ENCODE measurements at places on chromosomes 12 and 14.

GRCh38 chr14:36505181-36505815 is 14.7 kb downstream of the NKX2-1 start:
- no peak for DNase-seq

- no peak for DNase-seq
Observed at GRCh38 chr12:121516437-121517011, 64.3 kb downstream of the KDM2B start.

DNA sequence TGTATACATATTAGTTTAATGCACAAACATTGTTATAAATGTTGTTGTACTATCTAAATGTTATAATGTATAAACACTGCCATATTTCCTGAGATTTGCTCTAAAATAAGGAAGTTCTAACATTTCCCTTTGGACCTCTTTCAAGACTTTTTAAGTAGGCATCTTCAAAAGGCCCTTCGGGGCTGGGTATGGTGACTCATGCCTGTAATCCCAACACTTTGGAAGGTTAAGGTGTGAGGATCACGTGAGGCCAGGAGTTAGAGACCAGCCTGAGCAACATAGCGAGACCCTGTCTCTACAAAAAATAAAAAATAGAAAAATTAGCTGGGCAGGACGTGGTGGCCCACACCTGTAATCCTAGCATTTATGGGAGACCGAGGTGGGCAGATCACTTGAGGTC is 35.5 kb downstream of the FBLN5 start:
- no peak for DNase-seq

DNA sequence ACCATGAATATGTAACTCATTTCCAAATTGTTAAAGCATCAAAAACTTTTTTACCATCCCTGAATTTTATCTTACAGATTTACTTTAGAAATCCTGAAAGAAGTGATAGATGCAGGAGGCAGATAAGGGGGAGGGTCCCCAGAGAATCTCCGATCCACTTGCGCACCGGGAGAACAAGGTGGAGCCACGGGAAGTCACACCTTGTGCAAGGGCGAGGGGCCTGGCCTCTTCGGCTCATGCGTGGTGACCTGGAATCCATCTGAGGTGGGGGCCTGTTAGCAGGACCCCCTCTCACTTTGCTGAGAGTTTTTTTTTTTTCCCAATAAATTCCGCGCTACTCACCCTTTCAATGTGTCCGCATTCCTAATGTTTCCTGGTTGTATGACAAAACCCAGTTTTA is 80.2 kb upstream of the CDKN3 start:
- no peak for DNase-seq

GRCh38 chr12:53561590-53561953 is 54.3 kb upstream of the NPFF start:
- DNase-seq = no peak

DNA sequence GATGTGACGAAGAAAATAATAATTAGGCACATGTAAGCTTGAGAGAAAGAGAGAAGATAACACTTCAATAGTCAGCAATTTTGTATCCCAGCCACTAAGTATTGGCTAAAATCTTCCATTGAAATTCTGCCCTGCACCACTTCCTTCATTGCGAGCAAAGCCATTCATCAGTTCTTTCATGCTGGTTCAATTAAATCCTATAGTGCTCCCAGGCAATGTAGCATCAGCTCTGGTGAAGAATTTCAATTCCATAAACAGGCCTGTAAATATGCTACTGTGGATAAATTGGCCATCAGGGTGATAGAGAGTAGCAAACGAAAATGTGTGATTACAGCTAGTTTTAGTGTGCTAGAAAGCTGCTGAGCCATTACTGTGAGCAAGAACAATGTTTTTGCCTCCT is 24.7 kb downstream of the RPL10L start:
- no peak for DNase-seq

DNA sequence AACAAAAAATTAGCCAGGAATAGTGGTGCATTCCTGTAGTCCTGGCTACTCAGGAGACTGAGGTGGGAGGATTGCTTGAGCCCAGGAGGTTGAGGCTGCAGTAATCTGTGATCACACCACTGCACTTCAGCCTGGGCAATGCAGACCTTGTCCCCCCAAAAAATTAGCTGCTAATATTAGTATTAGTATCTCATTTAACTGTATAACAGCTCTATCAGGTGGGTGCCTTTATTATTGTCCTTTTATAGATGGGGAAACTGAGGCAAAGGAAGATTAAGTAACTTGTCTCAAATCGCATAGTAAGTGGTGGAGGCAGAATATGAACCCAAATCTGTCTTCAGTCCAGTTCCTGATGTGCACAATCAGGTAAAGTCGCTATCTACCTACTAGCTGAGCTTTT is 142.3 kb upstream of the CRY1 start:
- no peak for DNase-seq

DNA sequence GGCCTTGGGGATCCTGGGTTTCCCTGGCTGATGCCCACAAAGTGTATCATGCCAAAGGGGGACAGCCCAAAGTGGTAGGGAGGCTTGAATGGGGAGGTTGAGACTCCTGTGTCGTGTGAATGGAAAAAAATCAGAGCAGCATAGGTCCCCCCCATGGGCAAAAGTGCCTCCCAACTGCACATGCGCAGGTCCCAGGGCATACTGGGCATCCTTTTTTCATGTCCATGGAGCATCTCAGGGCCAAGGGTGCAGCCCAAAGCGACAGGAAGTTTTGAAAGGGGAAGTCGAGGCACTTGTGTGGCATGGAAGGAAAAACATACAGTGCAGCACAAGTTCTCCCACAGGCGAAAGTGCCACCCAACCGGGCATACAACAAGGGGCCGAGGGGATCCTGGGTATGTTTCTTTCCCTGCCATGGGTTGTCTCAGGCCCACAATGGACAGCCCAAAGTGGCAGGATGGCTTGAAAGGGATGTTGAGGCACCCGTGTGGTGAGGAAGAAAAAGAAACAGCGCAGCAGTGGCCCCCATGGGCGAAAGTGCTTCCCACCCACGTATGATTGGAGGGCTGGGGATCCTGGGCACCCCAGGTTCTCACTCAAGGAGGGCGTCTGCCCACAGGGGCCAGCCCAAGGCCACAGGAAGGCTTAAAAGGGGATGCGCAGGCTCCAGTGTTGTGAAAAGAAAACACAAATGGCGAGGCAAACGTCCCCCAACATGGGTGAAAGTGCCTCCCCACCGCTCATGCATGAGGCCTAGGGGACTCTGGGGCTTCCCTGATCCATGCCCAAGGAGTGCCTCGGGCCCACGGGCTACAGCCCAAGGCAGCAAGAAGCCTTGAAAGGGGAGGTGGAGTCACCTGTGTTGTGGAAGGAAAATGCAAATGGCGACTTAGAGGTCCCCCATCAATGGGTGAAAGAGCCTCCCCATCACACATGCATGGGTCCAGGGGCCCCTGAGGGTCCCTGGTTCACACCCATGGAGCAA is 573.7 kb downstream of the ALG10 start:
- no peak for DNase-seq

DNA sequence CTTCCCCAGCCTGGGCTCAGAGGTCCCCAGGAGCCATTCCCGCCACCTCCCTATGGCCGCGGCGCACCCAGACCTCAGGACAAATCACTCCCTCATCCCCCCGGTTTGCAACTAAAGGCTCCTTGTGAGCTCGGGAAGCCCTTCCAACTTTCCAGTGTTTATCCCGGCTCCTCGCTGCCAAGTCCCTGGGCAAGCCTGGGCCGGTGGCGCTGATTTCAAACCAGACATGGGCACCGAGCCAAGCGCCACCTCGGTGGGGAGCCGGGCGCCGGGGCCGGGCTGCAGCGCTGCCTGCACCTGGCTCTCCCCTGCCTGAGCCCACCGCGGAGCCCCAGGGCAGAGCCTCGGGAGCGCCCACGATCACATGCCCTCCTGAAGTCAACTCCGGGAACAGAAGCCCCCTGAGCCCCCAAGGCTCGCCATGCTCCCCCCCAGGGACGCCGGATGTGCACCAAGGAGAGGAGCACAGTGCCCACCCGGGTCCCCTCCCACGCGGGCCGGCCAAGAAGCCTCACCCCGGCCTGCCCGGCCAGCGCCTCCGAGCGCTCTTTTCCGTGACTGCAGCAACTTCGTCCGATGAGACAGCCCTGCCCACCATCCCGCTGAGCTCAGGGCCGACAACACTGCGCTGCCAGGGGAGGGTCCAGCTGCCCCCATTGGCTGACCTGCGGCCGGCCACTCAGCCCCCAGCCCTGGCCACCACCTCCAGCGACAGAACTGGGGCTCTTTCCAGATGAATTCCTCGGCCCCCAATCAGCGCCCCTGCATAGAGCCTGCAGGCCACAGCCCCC is 50.0 kb downstream of the NCOR2 start:
- peak; percentile 94 for DNase-seq

GRCh38 chr12:52390739-52391617 is 5.5 kb upstream of the KRT84 start:
- DNase-seq = peak; percentile 12

DNA sequence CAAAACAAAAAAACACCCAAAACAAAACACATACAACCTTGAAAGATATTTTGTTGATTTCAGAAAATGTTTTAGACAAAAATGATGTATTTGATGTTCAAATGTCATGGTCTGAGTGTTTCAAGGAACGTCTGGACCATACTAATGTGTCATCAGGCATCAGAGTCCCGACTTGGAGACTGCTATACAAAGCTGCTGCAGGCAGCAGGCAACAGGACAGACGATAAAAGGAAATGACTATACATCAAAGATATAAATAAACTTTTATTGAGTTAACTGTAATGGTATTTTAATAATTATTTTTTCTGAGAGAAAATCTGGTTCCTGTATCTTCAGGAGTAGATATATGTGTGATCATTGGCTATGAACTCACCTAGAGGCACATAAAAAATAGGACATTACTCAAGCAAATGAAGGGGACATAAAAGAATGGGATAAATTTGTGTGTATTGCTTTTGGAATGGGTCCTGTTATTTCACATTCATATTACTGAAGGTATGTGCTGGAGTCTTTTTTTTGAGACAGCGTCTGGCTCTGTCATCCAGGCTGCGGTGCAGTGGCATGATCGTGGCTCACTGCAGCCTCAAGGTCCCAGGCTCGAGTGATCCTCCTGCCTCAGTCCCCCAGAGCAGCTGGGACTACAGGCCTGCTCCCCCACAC is 87.3 kb upstream of the HECTD1 start:
- DNase-seq = no peak

GRCh38 chr12:112148031-112148513 is 22.7 kb downstream of the TRAFD1 start:
- no peak for DNase-seq

All from NCI-H345 (cell line).